ENCODE measurements at places on chromosomes 16 and 17.

GRCh38 chr16:70572050-70572925 lies 48.7 kb downstream of the SF3B3 start:
- peak overlapping the region; percentile 48 for H3K27ac ChIP-seq
- H3K27me3 ChIP-seq: no peaks in the 10 kb centered on the region
- peaks cover 58% of the 10 kb centered on the region for H3K36me3 ChIP-seq
- H3K4me1 ChIP-seq: peaks cover 57% of the 10 kb centered on the region

DNA sequence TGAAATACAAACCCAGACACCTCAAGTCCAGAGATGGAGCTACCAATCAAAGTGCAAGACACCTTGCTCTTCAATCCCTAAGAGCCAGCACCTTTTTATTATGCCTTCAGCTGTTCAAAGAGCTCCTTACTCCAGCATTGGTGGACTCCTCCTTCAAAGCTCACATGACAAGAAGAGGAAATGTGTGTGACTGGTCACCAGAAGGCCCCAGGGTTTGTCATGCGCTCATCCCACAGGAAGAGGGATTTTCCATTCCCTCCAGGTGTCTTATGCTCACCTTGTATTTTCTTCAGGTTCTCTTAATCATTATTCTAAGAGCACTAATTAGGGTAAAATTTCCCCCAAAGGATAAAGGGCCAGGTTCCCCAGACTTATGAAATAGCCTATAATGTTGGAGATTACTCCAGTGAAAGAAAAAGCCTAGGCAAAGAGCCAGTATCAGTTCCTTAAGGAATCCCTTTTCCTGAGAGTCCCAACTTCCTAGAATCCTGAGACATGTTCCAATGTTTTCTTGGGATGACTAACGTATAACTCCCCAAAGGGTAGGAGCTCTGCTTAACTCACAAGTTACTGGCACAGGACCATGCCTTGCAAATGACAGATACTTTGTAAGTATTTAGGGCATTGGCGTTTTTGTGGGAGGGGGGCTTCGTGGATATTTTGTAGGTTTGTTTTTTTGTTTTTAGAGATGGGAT lies 56.9 kb upstream of the SOX9 start:
- no peaks in the 10 kb centered on the region for H3K27me3 ChIP-seq
- no peaks in the 10 kb centered on the region for H3K36me3 ChIP-seq
- no peak for DNase-seq

GRCh38 chr17:78708510-78708973 lies 73.5 kb downstream of the CYTH1 start:
- H3K4me3 ChIP-seq: no peak overlapping the region
- H3K27ac ChIP-seq: no peak overlapping the region
- no peaks in the 10 kb centered on the region for H3K27me3 ChIP-seq
- H3K36me3 ChIP-seq: peaks cover 52% of the 10 kb centered on the region

DNA sequence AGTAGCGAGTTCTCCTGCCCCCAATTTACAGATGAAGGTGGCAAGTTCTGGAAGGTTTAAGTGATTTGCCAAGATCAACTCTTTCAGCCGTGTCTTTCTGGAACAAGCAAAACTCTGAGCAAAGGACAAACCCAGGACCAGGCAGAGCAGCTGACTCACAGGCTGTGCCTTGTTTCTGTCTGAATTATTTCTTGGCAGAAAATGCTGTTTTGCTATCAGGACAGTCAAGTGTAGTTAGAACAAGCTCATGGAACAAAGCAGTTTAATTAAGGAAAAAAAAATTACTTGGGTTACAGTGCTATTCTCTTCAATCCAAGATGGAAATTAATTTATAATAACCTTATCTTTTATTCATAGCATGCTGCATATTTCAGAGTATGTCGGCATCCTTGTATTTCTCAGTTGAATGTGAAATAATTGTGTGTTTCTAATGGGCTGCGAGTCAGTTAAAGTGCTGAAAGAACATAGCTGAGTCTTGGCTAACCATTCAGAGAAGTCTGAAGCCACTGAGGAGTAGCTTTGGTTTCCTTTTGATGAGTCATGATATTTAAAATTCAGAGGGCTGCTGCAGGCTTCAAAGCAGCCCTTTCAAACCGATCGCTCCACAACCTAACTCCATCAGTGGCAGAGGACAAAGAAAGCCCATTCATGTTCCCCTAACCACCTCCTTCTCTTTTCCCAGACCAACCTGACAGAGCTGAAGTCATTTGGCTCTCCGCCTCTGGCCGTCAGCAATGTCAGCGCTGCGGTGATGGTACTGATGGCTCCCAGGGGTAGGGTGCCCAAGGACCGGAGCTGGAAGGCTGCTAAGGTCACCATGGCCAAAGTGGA lies 143.7 kb downstream of the ZNF18 start:
- no peak overlapping the region for H3K4me3 ChIP-seq
- no peak overlapping the region for H3K27ac ChIP-seq
- no peaks in the 10 kb centered on the region for H3K4me1 ChIP-seq
- DNase-seq: no peak

DNA sequence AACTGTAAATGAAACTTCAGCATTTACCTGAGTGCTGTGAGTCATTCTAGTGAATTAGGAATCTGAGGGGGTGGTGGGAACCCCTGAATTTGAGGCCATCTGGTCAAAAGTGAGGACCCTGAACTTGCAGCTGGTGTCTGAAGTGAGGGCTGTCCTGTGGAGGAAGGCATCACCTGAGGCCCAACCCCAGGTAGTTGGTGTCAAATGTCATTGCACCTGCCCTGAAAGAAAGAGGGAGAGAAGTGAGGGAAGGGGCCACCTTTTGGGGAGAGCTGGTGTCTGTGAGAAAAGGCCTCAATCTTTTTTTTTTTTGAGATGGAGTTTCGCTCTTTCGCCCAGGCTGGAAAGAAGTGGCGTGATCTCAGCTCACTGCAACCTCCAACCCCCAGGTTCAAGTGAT lies 12.5 kb upstream of the PRPSAP1 start:
- peaks cover 5% of the 10 kb centered on the region for H3K4me1 ChIP-seq
- H3K36me3 ChIP-seq: no peaks in the 10 kb centered on the region
- H3K27ac ChIP-seq: no peak overlapping the region
- no peaks in the 10 kb centered on the region for H3K27me3 ChIP-seq
- no peak overlapping the region for H3K4me3 ChIP-seq
- no peak for DNase-seq

- DNase-seq: peak; percentile 87
- peaks cover 5% of the 10 kb centered on the region for H3K27me3 ChIP-seq
- no peaks in the 10 kb centered on the region for H3K36me3 ChIP-seq
- H3K27ac ChIP-seq: no peak overlapping the region
- no peaks in the 10 kb centered on the region for H3K4me1 ChIP-seq
Observed at GRCh38 chr17:8994319-8994718, 27.0 kb upstream of the NTN1 start.

DNA sequence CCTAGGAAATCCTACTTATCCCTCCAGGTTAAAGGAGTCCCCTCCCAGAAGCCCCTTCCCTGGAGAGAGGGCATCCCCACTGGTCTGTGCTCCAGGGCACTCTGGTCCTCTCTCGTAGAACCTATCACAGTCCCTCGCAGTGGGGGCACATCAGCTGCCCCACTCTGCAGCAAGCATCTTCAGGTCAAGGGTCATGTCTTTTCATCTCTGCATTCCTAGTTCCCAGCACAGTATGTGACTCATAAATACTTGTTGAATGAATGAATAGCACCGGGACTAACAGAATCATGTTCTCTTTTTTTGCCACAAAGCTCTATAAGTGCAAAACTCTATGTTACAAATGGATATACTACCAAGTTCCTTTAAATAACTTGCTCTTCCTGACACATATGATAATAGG lies 36.0 kb downstream of the RNF157 start:
- no peak overlapping the region for H3K27ac ChIP-seq
- H3K27me3 ChIP-seq: no peaks in the 10 kb centered on the region
- H3K4me3 ChIP-seq: no peak overlapping the region
- no peaks in the 10 kb centered on the region for H3K36me3 ChIP-seq
- DNase-seq: no peak

DNA sequence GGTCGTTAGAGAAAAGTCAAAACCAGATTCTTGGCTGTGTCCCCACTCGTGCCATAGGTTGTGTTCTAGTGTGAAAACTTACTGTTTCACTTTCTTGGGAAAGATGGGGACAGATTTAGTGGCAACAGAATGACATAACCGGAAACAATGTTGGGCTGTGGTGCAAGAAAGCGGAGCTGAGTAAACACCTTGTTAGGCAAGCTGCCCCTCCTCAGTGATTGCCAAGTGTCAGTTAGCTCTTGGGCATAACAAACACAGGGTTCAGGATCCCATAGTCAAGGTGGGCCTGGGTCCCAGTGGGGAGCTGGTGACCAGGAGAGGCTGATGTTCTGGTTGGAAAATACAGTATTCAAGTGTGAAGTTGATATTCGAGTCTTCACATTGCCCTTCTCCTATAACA lies 15.4 kb downstream of the UBN1 start:
- peak overlapping the region; percentile 38 for H3K27ac ChIP-seq
- H3K27me3 ChIP-seq: no peaks in the 10 kb centered on the region
- H3K4me3 ChIP-seq: no peak overlapping the region
- no peak for DNase-seq

GRCh38 chr16:57366544-57367040 lies 5.7 kb upstream of the CX3CL1 start:
- DNase-seq: no peak
- no peaks in the 10 kb centered on the region for H3K4me1 ChIP-seq
- H3K27me3 ChIP-seq: no peaks in the 10 kb centered on the region
- no peak overlapping the region for H3K4me3 ChIP-seq

GRCh38 chr17:49545806-49546545 lies 29.7 kb upstream of the NXPH3 start:
- peaks cover 4% of the 10 kb centered on the region for H3K27me3 ChIP-seq
- H3K36me3 ChIP-seq: no peaks in the 10 kb centered on the region

DNA sequence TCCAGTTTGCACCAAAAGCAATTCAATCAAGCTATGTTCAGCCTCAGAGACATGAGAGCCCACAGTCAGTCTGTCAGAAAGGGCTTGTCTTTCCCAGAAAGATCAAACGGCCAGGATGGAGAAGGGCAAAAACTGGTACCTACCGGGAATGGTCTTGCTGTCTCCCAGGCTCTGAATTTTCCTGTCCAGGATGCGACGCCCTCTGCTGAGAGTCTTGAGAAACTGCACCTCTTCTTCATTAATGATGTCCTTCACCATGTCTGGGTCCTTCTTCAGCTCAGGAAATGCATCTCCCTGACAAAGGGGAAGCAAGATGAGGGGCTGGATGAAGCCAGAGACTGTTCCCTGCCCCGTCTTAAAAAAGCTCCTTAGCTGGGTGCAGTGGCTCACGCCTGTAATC lies 15.8 kb upstream of the EXOSC6 start:
- H3K36me3 ChIP-seq: peaks cover 98% of the 10 kb centered on the region
- no peaks in the 10 kb centered on the region for H3K4me1 ChIP-seq
- no peaks in the 10 kb centered on the region for H3K27me3 ChIP-seq
- DNase-seq: peak; percentile 46
- H3K4me3 ChIP-seq: no peak overlapping the region
- H3K27ac ChIP-seq: no peak overlapping the region

All from upper lobe of right lung (tissue), 1 donor.